Retina (tissue), 1 donor: ENCODE measurements at places on chromosomes 13 and 19.

DNA sequence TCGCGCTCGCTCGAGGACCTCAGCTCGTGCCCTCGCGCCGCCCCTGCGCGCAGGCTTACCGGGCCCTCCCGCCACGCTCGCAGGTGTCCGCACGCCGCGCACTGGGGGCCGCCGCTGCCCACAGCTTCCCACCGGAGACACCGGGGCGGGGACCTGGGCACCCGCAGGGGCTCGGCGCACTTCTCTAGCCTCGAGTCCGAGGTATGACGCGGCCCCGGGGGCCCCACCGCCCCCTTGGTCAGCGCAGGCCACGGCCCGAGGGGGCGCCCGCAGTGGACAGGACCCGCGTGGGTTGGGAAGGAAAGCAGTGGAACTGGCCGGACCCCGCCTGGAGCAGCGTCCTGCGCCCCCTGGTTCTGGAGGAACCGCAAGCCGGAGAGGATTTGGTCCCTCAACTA lies 2.1 kb upstream of the GRWD1 start:
- peak; percentile 26 for DNase-seq

DNA sequence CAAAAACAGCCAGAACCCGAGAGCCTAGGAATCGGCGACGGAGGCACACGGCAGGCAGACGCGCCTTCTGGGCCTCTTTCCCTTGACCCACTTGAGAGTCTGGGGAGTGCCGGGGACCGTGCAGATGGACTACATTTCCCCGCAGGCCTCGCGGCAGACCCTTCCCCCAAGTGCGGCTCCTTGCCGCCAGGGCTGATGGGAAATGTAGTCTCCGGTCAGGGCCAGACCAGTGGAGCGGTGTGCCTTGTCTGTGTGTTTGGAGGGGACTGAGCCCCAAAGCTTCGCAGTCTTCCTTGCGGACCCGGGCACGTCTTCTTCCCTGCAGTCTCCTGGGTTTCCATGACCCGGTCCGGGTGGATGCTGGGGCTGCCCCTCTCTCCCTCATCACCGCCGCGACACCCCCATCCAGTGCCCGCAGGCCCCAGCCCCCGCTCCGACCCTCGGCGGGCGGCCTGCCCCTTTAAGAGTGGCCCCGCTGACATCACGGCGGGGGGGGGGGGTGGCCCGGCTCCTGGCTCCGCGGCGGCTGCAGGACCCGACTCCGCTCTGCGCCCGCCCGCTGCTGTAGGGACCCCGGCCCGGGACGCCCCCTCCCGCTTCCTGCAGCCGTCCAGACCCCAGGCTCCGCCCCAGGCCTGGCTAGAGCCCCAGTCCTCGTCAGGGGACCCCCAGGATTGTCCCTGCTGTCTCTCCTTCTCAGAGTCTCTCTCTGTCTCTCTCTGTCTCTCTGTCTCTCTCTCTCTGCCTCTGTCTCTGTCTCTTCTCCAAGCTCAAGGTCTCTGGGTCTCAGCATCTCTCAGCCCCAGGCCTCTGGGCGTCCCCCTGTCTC lies 758 bp upstream of the CACNG7 start:
- peak; percentile 90 for DNase-seq

DNA sequence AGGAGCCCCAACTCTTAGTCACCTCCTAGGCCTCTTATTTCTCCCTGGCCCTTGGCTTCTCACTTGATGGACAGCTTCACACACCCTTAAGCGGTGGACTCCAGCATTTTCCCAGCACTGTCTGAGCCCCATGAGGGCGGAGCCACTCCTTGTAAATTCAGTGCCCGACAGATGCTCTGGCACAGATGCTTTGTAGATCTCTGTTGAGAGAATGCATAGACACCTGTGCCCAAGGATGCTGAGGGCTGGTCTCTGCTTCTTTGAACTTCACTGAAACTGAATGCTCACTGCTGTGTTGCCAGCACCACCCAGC lies 3.3 kb downstream of the SYCN start:
- no peak for DNase-seq

GRCh38 chr19:33811246-33811645 lies 14.6 kb downstream of the KCTD15 start:
- no peak for DNase-seq

GRCh38 chr13:99870541-99870940 lies 101.0 kb downstream of the ZIC5 start:
- DNase-seq, result no peak

DNA sequence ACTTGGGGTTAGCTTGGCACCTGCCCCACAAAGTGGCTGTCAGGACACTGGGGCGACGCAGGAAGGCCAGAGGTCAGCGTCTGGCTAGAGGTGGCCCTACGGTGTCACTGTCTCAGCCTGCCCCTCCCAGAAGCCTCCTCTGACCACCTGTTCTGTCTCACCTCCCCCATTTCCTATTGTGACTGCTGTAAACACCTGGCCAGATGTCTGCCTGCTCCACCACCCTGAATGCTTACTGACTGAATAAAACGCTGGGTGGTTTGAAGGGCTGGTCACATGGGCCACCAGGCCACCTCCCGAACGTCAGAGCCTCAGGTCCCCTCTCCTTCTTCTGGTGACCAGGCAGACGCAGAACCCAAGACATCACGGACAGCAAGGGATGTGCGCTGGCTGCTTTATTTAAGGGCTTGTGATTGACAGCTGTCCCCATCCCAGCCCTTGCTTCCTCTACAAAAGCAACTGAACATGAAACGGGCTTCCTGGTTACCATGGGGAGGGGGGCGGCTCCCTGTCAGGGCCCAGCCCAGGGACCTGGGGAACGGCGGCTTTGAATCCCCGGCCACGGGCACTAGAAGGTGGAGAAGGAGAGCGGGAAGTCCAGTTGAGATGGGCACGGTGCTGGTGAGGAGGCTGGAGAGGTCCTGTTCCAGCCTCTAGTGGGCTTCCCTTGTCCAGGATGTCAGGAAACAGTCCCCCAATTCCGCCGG lies 6.2 kb downstream of the ELOF1 start:
- no peak for DNase-seq

DNA sequence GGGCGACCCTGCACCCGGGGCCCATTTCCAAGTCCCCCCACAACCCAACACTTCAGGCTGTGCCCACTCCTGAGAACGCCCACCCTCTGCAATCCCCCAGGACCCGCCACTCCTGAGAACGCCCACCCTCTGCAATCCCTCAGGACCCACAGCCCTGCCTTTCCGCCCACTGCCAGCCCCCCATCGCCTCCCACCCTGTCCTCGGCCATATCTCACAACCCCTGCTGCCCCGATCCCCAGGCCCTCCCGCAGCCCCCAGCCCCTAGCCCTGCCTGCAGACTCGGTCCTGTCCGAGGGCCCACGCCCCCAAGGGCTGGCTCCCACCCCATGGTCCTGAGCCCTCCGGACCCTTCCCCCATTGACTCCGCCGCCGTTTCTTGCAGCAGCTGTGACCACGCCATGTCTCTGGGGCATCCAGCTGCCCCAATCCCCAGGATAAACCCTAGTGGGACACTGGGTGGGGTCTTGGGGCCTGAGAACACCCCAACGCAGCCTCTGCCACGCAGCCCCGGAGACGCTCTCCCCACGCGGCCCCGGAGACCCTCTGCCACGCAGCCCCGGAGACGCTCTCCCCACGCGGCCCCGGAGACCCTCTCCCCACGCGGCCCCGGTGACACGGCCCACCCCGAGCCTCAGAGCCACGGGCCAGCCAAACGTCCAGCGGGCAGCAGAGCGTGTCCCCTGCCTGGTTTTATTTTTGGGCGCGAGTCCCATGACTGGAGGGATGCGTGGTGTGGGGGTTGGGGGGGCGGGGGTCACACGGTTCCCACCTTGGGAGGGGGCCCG lies 17.0 kb downstream of the SBNO2 start:
- no peak for DNase-seq

DNA sequence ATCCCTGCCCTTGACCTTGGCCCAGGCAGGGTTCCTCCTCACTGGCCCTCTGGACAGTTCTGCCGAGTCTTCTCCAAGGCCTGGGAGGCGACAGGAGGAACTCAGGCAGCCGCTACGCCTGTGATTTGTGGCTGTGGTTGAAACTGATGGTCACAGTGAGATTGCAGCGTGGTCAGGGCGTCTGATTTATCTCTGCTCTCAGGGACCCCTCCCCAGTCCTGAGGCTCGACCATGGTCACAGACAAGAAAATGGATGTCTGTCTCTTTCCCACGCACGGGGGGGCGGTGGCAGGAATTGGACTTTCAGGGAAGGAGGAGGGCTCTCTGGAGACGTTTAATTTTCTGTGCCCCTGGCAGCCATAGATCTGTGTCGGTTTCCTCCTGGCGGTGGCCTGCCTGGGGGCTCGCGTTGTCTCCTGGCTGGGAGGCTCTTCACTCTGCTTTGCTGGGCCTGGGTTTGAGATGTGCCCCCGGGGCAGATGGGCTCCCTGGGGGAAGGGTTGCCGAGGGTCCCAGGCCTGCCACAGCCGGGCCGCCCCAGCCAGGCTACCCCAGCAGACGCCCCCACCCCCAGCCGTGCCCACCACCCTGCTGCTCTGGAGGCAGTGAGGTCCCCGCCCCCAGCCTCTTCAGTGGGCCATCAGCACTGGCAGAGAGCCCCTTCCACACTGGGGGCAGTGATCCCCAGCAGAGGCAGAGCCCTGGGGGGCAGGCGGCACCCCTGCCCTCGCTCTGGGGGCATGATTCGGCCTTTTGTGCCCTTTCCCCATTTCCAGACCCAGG lies 167.4 kb downstream of the KDM4B start:
- no peak for DNase-seq

DNA sequence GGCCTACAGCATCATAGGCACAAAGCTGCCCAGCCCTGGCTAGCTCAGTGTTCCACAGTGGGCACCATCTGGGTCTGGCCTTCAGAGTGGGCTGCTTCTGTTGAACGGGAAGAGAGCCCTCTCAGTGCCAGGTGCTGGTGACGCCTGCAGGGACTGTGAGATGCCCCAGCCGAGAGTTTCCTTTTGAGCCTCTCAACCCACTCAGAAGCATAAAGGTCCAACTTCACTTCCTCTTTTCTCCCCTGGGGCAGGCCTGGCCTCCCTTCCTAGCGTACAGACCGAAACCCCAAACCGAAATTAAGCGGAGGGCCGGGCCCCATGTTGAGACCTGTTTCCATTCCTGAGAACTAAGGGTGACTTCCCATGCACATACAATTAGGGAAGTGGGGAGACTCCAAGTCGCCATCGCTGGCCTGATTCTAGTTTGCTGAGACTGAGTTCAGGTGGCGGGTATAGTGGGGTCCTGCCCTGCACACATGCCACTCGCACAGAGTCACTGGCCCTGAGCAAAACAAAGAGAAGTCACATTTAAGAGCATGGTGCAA lies 6.9 kb downstream of the RAB8A start:
- no peak for DNase-seq

- DNase-seq, result no peak
These were observed 75.2 kb upstream of the C13orf46 start for GRCh38 chr13:114049026-114049425.

- DNase-seq, result no peak
These were observed 65.8 kb upstream of the SHISA2 start for GRCh38 chr13:26117620-26118019.

- DNase-seq, result peak; percentile 79
These were observed 14.5 kb downstream of the PPFIA3 start for GRCh38 chr19:49133621-49134454.

DNA sequence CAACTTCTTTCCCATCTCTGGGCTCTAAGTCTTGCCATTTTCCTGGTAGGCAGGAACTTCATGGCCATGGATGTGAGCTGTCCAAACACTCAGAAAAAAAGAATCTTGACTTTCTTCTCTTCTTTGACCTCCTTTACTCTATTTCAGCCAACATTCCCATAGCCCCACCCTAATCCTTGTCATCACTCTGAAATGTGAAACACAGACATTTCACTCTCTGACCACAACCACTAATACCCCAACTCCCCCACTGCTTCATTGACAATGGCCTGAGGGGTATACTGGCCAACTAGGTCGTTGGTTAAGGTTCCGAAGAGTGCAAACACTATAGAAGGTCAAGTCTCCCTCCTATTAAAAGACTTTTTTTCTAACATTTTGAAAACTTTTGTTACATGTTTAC lies 4.7 kb upstream of the CYP2A13 start:
- DNase-seq, result no peak

GRCh38 chr19:1090731-1091543 lies 4.2 kb downstream of the POLR2E start:
- no peak for DNase-seq

DNA sequence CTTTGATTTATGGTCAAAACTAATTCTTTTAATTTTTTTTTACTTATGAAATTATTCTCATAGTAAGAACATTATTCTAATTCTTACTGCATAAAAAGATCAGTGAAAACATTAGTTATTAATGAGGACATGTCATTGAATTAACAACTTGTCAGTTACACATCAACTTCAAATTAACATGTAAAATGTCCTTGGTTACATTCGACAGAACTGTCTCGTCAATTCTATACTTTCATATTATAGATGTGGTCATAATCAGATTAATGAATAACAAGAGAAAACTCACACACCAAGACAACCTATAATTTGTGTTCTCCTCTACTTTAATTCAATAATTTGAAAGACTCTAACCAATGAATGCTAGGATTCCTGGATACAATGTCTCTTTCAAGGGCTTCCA lies 66.7 kb downstream of the KATNAL1 start:
- DNase-seq, result no peak

DNA sequence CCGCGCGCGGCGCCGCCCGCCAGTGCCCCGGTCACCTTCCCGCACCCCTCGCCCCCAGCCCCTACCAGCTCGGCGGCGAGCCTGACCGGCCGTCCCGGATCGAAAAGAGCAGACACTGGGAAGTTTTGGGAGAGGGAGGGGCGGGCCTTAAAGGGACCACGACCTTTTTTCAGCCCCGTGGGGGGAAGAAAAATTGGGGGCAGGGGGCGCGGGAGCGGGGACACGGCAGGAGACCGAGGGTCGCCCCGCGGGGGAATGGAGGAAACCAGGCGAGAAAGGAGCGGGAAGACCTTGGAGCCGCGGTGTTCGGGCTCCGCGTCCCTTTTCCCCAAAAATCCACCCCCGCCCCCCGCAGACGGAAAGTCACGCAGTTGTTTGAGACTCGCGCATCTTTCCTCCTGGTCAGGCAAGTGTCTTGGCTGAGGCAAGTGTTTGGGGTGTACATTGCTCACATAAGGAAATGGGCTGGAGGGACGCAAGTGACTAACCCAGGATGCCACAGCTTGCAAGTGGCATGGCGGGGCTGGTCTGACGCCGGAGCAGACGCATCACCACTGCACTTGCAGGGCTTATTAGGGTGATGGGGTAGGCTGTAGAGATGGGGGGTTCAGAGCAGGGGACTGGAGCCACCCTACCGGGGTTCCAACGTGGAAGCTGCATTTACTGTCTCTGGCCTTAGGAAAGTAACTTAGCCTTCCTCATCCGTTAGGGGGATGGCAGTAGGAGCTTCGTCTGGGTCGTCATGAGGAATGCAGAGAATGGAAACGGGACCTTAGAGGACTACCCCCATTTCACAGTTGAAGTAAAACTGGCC lies 2.7 kb upstream of the HNRNPL start:
- peak; percentile 54 for DNase-seq

- DNase-seq, result no peak
These were observed 4.4 kb upstream of the S1PR5 start for GRCh38 chr19:10521461-10522171.

DNA sequence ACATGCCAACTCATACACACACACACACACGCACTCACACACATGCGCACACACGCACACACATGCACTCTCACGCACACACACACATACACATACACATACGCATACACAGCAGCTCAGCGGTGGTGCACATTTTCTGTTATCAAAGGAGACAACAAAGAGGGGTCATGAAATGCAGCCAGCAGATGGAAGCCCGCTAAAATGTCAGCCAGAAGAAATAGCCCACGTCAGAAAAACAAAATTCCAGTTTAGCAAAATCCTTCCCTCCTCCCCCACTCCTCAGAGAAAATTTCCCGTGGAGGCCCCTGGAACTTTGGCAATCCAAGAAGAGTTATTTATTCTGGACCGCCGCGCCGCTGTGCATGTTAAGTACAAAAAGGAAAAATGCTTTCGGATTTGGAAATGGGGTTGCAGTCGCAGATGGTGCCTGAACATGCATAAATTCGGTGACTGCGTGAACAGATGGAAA lies 114.6 kb upstream of the VSTM2B start:
- no peak for DNase-seq

GRCh38 chr13:34241332-34241731 lies 423.4 kb downstream of the RFC3 start:
- DNase-seq, result no peak
